ENCODE measurements at places on chromosomes 12 and 14.

- no peak for DNase-seq
Observed at GRCh38 chr12:123655420-123655819, 15.5 kb upstream of the TCTN2 start.

DNA sequence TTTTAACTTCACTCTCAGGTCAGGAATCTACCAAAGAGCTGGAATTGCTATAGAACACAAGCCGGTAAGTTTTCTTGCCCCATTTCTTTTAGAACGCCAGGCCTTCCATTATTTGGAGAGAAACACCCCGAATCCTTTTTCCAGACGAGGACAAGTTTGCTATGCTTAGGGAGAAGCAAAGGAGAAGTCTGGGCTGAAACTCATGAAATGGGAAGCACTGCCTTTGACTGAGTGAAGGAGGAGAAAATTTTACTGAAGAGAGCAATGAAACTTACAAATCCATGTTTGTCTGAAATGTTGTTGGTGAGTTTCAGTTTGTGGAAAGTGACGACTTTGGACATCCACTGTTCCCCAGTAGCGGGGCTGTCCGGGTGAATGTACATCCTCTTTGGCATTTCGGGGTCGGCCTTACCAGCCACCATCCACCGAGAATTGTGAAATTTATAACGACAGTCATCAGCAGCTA, 3.3 kb downstream of the TBX3 start:
- no peak for DNase-seq

DNA sequence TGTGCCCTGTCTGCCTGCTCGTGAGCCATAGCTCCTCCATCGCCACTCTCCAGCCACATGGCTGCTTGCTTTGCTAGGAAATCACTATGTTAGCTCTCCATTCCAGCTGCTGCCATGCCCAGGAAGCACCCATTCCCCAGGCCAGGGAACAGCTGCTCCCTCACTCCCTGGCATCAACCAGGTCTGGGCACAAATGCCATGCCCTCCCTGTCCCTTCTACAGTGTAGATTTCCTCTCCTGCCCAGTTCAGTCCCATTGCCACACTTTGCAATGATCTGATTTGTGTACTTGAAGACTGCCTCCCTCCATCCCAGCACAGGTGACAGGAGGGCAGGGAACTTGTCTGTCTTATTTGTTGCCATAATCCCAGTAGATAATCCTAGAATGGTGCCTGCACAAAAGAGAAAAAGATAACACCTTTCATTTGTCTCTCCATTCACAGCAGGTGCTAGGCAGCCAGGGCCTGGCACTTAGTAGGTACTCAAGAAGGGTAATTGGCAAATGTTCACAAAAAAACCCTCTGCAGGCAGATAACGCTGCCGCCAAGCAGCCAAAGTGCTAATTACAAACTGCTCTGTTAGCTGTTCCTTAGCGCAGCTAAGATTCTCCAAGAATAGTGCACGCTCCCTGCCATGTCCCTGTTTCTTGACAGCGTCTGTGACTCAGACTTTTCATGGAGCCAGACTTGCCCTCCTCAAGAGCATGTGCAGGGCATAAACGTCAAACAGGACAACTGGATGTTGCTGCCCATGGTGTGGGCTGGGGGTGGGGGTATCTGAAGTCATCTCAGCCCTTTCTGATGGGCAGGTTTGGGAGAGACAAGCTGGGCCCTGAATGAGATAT, 69.1 kb downstream of the ARL6IP4 start:
- DNase-seq, result no peak

DNA sequence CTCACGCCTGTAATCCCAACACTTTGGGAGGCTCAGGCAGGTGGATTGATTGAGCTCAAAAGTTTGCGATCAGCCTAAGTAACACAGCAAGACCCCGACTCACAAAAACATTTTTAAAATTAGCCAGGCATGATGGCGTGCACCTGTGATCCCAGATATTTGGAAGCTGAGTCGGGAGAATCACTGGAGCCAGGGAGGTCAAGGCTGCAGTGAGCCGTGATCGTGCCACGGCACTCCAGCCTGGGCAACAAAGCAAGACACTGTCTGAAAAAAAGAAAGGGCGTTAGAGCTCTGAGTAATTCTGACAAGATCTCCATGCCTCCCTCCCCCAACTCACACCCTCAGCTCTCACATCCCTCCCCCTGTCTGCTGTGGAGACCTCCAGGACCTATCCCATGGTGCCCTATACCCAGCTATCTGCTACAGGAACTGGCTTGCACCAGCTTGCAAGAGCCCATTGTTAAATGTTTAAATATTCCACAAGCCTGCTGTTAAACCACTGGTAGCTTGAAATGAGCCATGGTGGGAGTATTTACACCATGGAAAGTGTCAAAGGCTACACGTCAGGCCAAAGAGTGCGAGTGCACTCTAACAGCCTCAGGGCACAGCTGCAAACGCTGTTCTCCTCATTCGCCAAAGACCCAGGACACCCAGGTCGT, 35.1 kb upstream of the PPP2R5C start:
- no peak for DNase-seq

DNA sequence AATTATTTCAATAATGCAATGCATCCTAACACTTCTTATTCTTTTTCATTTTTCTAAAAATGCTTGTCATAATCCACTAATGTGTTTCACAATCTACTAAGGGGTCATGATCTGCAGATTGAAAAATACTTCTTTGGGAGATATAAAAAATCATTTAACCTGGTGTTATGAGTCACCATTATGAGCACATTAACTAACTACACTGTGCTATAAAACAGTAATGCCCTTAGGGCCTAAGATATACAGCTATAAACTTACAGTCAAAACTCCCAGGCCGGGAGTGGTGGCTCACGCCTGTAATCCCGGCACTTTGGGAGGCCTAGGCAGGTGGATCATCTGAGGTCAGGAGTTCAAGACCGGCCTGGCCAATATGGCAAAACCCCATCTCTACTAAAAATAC, 14.2 kb downstream of the ATXN2 start:
- no peak for DNase-seq

- no peak for DNase-seq
Observed at GRCh38 chr12:55875704-55876467, 33.1 kb upstream of the MMP19 start.

- no peak for DNase-seq
Observed at GRCh38 chr12:66493819-66494218, 185.1 kb downstream of the GRIP1 start.

GRCh38 chr12:6335451-6336078, 6.3 kb downstream of the TNFRSF1A start:
- peak; percentile 83 for DNase-seq

- peak; percentile 39 for DNase-seq
Observed at GRCh38 chr14:70018230-70018629, 139.0 kb downstream of the SMOC1 start.

DNA sequence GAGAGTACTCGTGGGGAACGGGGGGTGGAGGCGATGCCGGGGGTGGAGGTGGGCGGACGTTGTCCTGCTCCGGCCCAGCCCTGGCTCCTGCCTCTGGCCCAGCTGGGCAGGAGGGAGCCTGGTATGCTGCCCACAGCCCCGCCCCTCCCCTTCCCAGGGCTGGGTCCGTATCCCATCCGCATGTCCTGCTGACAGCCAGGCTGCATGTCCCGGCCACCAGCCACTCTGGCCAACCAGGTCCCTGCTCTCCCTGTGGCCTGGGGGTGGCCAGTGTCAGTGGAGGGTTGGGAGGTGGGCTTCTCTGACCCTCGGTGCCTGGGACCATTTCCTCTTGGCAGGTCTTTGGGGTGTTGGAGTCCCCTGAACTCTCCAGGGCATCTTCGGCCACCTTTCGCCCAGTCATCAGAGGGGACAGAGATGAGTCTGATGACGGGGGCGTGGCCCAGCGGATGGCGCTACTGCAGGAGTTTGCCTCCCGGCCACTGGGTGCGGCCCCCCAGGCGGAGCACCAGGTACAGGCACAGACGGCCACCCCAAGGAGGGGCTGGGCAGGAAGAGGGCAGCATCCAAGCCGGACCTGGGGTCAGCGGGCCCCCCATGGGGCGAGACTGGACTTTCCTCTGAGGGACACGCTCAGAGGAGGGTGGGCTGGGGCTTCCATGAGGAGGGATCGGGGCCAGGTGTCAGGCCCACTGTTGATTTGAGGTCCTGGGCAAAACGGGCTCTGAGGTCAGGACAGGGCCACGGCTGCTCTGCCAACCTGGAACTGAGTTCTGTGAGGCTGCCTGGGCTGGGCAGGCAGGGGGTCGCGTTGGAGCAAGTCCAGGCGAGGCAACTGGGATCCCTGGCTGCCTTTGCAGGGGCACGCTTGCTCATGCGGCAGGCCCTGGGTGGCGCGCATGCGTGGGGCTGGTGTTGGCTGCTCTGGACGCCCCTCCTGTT, 20.2 kb downstream of the CEP170B start:
- no peak for DNase-seq

Measured in COLO829 (cell line).